HCEC 1CT (cell line): ENCODE measurements at places on chromosomes 5 and 9.

DNA sequence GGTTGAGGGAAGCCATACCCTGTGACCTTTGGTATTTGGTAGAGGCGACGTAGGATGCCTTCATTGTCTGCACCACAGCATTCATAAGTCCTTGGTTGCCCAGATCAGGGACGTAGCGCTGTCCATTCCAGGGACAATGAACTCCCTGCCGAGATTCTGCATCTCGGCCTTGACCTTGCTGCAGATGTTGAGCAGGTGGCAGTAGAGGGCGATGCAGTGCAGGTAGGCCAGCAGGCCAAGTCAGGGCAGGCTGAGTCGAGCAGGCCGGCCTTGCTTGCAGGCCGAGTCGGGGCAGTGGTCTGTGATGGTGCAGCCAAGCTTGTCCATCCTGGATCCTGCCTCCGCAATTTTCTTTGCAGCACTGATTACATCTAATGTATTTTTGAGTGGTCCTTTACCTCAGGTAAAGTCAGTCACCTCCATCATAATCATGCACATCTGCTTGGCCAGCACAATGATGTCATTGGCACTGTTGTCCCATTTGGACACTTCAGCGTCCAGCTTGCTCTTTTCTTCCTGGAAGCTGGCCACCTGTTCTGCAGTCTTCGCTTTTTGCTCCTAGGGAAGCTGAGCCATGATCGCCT lies 93.4 kb upstream of the CCDC112 start:
- no peak for DNase-seq

DNA sequence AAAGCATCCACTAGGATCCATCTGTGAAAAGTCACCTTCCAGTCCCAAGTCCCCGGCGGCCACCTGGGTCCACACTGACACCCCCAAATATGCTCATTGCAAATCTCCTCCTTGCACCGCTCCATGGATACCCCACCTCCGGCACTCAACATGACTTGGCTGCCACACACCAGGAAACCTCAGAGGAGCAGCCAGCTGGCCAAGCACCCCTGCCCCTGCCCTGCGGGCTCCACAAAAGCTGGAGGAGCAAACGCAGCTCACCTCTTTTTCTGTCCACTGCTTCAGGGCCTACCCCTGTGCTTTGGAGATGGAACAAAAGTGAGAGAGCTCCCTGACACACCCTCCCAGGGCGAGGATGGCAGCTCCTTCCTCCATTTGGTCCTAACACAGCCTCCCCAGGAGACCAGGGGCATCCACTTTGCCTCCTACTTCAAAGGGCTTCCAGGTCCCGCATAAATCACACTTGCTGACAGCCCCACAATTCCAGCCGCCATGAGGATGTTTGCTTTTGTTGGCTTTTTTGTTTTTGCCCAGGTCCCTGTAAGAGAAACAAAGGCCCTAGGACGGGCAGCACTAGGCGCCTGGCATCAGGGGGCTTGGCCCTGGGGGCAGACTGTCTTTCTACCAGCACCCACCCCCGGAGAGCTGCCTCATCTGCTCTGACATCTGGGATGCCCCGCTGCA lies 14.8 kb downstream of the ROR2 start:
- DNase-seq = no peak

GRCh38 chr9:15959663-15960062 lies 406.8 kb downstream of the CCDC171 start:
- no peak for DNase-seq

DNA sequence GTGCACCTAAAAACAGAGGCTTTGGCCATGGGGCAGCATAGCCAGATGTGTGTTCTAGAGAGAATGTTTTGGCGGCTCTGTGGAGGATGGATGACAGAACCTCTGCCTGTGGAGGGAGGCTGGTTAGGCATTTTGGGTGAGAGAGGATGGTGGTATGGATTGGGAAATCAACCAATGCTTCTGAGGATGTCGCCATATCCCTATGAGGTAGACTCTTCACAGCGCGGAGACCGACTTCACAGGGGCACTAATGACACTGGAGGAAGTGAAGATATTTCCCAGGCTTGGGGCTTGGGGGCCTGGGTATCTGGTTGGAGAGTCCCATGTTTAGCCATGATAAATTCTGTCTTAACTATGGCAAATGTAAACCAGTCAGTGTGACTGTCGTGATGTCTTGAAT lies 140.6 kb upstream of the KLF4 start:
- DNase-seq = no peak

DNA sequence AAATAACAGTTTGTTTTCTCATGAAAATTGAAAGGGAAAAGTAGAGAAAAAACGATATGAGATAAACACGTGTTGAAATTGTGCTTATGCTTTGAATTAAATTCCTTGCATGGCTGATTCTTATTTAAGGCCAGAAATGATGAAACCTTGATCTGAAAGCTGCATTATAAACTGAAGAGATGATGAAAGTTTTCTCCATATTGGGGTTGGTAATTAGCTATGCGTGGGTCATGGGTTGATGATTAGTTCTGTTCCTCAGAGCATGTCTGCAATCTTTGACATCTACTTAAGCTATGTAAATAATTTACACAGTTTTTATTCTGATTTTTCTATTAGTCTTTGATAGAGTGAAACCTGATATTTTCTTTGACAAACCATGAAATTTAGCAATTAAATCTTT lies 264.1 kb downstream of the CD180 start:
- peak; percentile 42 for DNase-seq
